ENCODE measurements at places on chromosomes 5 and 9.
A peak's percentile ranks its signal among the peaks of the same experiment; 100 is the strongest.

GRCh38 chr5:14008819-14009311 lies 64.4 kb upstream of the DNAH5 start:
- DNase-seq = no peak

- DNase-seq = no peak
These were observed 154.9 kb downstream of the FGF18 start for GRCh38 chr5:171574376-171574775.

GRCh38 chr5:52007230-52007858 lies 624.1 kb downstream of the ISL1 start:
- DNase-seq = peak; percentile 69

DNA sequence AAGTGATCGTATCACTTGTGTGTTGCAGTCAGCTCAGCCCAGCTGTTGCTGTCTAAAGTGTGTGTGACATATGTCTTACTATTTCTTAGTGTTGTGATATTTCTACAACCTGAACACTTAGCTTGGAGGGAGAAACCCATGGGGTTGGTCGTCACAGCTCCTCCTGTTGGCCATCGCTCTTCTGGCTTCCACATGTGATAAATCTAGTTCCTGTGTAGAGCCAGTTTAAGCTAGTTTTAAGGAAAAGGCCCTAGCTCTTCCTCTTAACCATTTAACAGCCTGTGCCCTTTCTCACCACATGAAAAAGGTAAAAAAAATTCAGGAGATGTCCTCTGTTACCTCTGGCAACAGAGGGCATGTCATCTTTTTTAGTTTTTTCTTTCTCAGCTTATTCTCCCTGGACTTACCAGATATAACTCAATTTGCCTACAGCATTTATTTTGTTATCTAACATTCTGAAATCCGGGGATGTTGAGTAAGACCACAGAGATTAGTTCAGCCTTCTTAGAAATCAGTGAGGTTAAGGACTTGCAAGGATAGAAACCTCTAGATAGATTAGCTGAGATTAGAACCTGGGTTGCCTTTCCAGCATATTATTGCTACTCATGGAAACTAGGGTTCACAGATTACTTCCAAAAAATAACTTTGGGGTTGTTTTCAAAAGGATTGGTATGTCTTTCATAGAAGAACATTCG lies 100.4 kb downstream of the GAPVD1 start:
- DNase-seq = no peak
